ENCODE measurements at places on chromosomes 3 and 15. TPM values are rescaled to one million over a fixed set of nuclear protein-coding genes. Genes with fewer than 3 reads are reported as not detected.

Gene GOLGA6B
- polyA plus RNA-seq = not detected

Gene CIB2
- polyA plus RNA-seq = 64.1 TPM

Gene SLC35G2
- polyA plus RNA-seq = 12.8 TPM

Gene CTXN2
- polyA plus RNA-seq = 0.90 TPM

Gene REC114
- not detected for polyA plus RNA-seq

Gene GP9
- polyA plus RNA-seq = not detected

Gene NLGN1
- polyA plus RNA-seq = 6.3 TPM

Gene C3orf22
- not detected for polyA plus RNA-seq

Gene LTK
- polyA plus RNA-seq = 2.4 TPM

Gene ERC2
- polyA plus RNA-seq = 4.3 TPM

Gene CMTM8
- 4.2 TPM for polyA plus RNA-seq

Gene TM4SF4
- not detected for polyA plus RNA-seq

Gene SV2B
- polyA plus RNA-seq = 61.6 TPM

Gene AP3S2
- 34.1 TPM for polyA plus RNA-seq

Gene PLCD1
- 11.8 TPM for polyA plus RNA-seq

Gene MESP2
- 1.6 TPM for polyA plus RNA-seq

Gene WNT5A
- 0.34 TPM for polyA plus RNA-seq

Gene COL6A5
- not detected for polyA plus RNA-seq

Gene CLDN18
- polyA plus RNA-seq = not detected

Gene TRNT1
- 6.3 TPM for polyA plus RNA-seq

Gene IGSF11
- 11.9 TPM for polyA plus RNA-seq

Gene GOLGA8T
- not detected for polyA plus RNA-seq

Gene CCR9
- polyA plus RNA-seq = 0.25 TPM

Gene GMPS
- polyA plus RNA-seq = 61.0 TPM

Gene TMEM40
- polyA plus RNA-seq = not detected

Gene AHSG
- polyA plus RNA-seq = not detected

Gene TF
- 1,472 TPM for polyA plus RNA-seq

Gene SLC28A2
- polyA plus RNA-seq = not detected

Gene PPARG
- 0.78 TPM for polyA plus RNA-seq

Gene C3orf80
- polyA plus RNA-seq = 1.1 TPM

Gene GCHFR
- polyA plus RNA-seq = 47.2 TPM

Gene ITIH3
- polyA plus RNA-seq = 0.54 TPM

Gene TM4SF18
- 4.4 TPM for polyA plus RNA-seq

Gene PEX5L
- polyA plus RNA-seq = 28.0 TPM

Gene CFAP20DC
- 3.1 TPM for polyA plus RNA-seq

Gene PLA2G4F
- not detected for polyA plus RNA-seq

Gene RPP14
- 4.1 TPM for polyA plus RNA-seq

Gene ACSBG1
- polyA plus RNA-seq = 34.7 TPM

Gene CYP8B1
- not detected for polyA plus RNA-seq

Gene ACTR8
- polyA plus RNA-seq = 15.3 TPM

Gene CRTAP
- polyA plus RNA-seq = 50.1 TPM

Gene NPTN
- 102 TPM for polyA plus RNA-seq

Gene PLSCR5
- not detected for polyA plus RNA-seq

Gene GRK7
- polyA plus RNA-seq = not detected

Gene C3orf20
- polyA plus RNA-seq = not detected

Gene ZNF80
- polyA plus RNA-seq = not detected

Gene CHRM5
- 4.4 TPM for polyA plus RNA-seq

Gene CAND2
- polyA plus RNA-seq = 10.3 TPM

All from brain (organoid and tissue), 16 donors.